Motor neuron (in vitro differentiated cells): ENCODE measurements at places on chromosomes 16 and 17. TPM values are rescaled to one million over a fixed set of nuclear protein-coding genes. Genes with fewer than 3 reads are reported as not detected.

DNA sequence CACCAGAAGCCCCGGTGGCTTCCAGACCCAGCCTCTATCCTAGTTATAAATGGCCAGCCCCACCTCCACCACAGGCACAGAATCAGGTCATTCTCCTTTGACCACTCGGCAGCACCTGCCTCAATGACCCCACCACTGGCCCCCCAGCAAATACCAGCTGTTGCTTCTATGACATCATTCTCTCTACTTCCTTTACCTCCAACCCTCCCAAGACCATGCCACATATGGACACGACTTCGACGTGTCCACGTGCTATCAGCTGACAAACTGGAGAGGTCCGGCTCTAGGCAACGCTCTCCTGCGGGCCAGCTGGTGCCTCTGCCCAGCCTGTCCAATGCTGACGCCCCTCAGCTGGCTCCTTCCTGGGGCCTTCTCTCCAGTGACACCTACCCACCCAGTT is 5.9 kb downstream of the ALYREF start:
- peak; percentile 36 for ATAC-seq

DNA sequence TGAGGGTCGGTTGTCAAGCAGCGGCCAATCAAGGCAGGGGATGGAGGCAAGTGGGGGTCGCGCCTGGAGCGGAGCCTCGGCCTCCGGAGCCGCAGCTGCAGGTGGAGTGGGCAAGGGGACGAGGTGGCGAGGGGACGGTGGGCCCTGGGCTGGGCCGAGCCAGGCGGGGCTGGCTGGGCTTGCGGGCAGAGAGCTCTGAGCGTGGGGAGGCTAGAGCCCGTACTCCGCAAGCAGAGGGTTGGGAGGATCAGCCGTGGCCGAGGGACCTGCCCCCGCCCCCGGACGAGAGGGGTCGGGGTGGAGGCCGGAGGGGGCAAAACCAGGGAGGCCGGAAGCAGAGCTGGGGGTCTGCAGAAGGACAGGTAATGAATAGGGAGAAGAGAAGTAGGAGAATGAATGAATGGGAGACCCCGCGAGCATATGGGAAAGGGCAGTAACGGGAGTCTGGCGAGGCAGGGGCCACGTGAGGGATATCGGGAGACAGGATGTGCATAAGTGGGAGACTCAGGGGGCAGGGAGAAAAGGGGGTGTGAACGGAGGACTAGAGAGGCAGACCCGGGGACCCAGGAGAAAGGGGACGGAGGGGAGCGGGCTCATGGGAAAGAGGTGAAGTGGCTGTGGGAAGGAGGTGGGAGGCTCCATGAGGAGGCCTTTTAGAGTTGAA is at the start of gene KATNB1:
Gene KATNB1, plus strand, starts transcription at position 16 of the 664 bp plus-strand sequence. CDS start 1,474 bp downstream, outside the sequence.
- ATAC-seq: no peak

GRCh38 chr17:49197346-49197998 is 12.9 kb downstream of the GNGT2 start:
- no peak for ATAC-seq

DNA sequence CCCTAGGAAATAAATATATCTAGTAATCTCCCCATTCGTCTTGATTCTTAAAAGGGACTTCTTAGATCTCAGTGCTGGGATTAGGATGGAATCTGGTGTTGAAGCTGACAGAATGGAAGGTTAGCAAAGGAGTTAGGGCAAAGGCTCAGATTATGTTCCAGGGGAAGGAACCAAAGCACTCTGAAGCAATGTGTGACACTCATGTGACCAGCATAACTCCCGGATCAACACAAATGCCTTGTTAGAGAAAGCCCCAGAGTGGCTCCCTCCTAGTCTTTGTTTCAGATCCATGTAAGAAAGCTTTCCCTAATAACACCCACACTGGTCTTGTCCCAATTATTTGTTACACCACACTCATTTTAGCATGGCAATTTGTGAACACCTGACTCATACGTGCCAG is 62.6 kb upstream of the ERN1 start:
- no peak for ATAC-seq

GRCh38 chr17:62791235-62791734 is 16.8 kb downstream of the MARCHF10 start:
- ATAC-seq: no peak

- no peak for ATAC-seq
Observed at GRCh38 chr16:86396901-86397311, 113.4 kb upstream of the FOXF1 start.

DNA sequence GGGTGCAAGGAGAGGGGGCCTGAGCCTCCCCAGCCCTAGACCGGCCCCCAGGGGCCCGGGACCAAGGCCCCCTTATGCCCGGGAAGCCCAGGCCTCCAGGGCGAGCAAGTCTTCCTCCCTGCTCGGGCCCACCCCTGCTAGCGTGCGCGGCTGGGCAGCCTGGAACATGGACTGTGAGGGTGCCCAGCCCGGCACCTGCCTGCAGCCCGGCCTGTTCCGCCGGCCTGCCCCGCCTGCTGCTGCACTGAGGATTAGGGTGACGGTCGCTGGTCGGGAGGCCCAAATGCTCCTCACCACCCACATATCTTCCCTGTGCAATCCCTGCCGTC is 6.0 kb downstream of the HS3ST6 start:
- no peak for ATAC-seq

- ATAC-seq: no peak
Observed at GRCh38 chr17:32654324-32654723, 167.5 kb downstream of the CDK5R1 start.

- ATAC-seq: no peak
Observed at GRCh38 chr17:47709594-47709993, 15.6 kb downstream of the TBKBP1 start.

GRCh38 chr17:72204742-72205141 is 83.9 kb downstream of the SOX9 start:
- ATAC-seq: peak; percentile 10

DNA sequence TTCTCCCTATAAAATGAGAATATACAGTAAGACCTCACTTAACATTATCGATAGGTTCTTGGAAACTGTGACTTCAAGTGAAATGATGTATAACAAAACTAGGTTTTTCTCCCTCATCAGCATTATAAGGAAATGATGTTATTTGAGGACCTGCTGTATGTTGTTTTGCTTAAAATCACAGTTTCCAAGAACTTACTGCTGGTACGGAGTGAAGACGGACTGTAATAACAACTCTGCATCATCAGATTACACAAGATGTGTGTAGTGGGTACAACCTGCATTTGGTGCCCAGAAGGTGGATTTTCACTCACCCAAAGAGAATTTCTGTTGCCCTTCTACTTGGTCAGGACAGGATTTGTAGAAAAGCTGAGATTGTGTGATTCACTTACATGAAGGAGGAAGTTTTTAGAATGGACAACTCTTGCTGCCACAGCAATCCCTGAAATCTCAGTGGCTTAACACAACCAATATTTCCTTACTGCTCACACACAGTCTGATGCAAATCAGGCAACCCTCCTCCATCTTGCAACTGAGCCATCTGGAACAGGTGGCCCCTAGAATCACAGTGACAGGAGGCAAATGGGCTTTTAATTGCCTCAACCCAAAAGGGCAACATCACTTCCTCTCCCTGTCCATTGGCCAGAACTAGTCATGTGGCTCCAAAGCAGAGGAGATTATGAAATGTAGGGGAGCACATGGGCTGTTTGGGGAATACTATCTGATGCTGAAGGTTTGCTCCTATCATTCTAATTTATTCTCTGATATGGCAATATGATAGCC is 67.6 kb upstream of the CACNG5 start:
- ATAC-seq: peak; percentile 66

DNA sequence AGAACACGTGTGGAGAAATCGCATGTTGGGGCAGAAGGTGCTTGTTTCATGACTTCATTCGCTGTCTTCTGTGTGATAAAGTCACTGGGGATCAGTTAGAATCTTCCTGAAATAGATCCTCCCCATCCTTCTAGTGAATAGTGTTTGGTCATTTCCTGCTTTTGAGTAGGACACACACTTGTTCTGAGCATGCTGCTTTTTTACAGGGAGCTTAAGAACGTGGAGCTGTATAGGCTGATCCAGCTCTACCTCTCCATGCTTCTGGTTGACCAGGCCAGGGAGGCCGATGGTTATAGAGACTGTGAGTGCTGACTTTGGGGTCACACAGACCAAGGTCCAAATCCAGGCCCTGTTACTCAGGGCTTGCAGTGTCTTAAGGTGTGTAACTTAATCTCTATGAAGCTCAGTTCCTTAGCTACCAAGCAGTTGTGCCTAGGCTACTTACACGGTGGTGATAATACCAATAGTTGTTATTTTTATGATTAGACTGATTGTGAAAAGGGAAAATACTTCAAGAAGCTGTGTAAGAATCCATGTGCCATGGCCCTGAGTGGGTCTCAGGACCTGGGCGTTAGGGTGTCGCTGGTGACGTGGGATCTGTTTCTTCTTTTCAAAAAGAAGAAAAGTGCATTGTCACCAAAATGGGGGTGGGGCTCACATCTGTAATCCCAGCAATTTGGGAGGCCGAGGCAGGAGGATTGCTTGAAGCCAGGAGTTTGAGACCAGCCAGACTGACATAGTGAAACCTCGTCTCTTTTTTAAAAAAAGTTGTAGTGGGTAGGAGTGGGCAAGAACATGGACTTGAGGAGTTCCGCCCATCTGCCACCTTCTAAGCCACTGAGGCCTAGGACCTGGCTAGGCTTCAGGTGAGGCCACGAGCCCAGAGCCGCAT is 64.1 kb upstream of the LGALS9 start:
- ATAC-seq: no peak

- ATAC-seq: no peak
Observed at GRCh38 chr17:78041386-78042179, 83.1 kb downstream of the TNRC6C start.

- no peak for ATAC-seq
Observed at GRCh38 chr16:50863644-50864144, 121.8 kb downstream of the CYLD start.

The MT2A gene
- 98.0 and 164 TPM in 2 replicates for total RNA-seq

The MT1M gene
- total RNA-seq: 0.54 and 1.0 TPM in 2 replicates

The SMPD3 gene
- total RNA-seq: 0.51 and 0.75 TPM in 2 replicates

The CCL23 gene
- not detected in 2 replicates for total RNA-seq

The TMC6 gene
- 17.6 and 18.6 TPM in 2 replicates for total RNA-seq

The GAS7 gene
- 7.1 and 7.7 TPM in 2 replicates for total RNA-seq

The CALB2 gene
- 0.21 and 0.37 TPM in 2 replicates for total RNA-seq

The ICAM2 gene
- total RNA-seq: 2.9 and 4.4 TPM in 2 replicates
